Renal pelvis (tissue), 12 donors: ENCODE measurements at places on chromosomes 12 and 14. TPM values are rescaled to one million over a fixed set of nuclear protein-coding genes. Genes with fewer than 3 reads are reported as not detected.

Gene ATP2A2
- polyA plus RNA-seq, result 167 TPM

- DNase-seq, result no peak
Observed at GRCh38 chr12:96365604-96366380, 34.4 kb downstream of the CDK17 start.

GRCh38 chr12:30968211-30968610 lies 41.7 kb downstream of the TSPAN11 start:
- DNase-seq, result no peak

DNA sequence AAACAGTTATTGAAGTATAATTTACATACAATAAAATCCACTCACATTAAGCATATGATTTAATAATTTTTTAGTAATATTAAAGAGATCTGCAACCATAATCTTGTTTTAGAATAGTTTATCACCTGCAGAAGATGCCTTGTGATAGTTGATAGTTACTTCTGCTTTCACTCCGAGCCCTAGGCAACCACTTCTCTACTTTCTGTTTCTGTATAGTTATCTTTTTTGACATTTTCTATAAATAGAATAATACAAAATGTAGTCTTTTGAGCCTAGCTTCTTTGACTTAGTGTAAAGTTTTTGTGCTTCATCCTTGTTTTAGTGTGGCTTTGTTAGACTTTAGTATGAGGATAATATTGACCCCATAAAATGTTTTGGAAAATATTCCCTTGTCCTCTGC lies 111.0 kb downstream of the MNAT1 start:
- no peak for DNase-seq
